ENCODE measurements at places on chromosomes 4 and X.

DNA sequence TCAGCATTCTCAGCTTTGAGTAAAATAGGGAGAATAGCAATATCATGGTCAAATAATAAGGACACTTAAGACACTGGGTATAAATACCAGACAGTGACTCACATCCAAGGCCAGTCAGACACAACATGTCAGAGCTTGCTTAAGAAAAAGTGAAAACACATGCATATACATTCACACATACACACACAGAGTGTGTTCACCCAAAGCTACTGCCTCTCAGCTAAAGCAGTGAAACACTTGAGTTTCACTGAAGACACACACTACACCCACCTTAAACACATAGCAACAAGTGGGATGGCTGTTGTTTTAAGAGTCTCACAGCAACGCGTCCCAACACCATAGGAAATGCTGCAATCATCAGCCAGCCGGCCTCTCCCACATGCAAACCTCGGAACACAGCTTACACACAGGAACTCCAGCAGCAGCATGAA is 14.4 kb downstream of the SHROOM4 start:
- DNase-seq: no peak

GRCh38 chr4:173505924-173506518 is 24.0 kb downstream of the HAND2 start:
- no peak for DNase-seq

GRCh38 chr4:185774845-185775680 is 36.9 kb downstream of the SORBS2 start:
- DNase-seq: no peak

- DNase-seq: no peak
Measured at GRCh38 chr4:111693758-111694157, 451.5 kb upstream of the FAM241A start.

- no peak for DNase-seq
Measured at GRCh38 chr4:138535316-138535715, 293.2 kb upstream of the SLC7A11 start.

- no peak for DNase-seq
Measured at GRCh38 chr4:173038192-173038896, 130.3 kb upstream of the GALNT7 start.

GRCh38 chrX:147803948-147804347 is 107.8 kb upstream of the FMR1 start:
- DNase-seq: no peak

GRCh38 chr4:82044141-82044993 is 329.4 kb downstream of the HNRNPD start:
- no peak for DNase-seq

- DNase-seq: no peak
Measured at GRCh38 chr4:124278477-124278876, 434.1 kb downstream of the ANKRD50 start.

DNA sequence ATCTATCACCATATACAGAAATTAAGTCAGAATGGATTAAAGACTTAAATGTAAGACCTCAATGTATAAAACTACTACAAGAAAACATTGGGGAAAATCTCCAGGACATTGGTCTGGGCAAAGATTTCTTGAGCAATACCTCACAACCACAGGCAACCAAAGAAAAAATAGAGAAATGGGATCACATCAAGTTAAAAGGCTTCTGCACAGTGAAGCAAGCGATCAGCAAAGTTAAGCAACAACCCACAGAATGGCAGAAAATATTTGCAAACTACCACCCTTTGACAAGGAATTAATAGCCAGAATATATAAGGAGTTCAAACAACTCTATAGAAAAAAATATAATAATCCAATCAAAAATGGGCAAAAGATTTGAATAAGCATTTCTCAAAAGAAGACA is 236.9 kb upstream of the EMCN start:
- DNase-seq: no peak

DNA sequence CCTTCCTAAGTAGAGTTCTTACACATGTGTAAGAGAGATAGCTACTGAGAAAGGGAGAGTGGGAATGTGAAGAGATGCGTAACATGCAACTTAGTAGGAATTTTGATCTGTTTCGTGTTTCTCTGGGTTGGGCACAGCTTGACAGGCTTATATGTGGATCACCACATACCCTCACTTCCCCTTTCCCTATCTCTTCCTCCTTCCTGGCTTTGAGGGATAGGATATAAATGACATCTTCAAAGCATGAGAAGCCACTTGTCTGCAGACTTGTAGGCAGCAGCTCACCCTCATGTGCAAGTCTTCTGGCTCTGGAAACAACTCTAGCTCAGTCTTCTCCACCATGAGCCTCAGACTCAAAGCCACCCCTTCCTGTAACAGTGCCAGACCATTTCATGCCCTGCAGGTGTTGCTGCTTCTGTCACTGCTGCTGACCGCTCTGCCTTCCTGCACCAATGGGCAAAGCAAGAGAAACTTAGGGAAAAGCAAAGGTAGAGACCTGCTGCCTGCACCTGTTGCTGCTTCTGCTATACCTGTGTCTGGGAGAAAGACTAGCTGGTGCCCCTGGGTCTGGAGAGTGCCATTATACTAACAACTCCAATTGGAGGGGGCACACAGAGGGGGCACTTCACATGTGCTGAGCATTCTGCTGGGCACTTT is 5.4 kb upstream of the PF4V1 start:
- DNase-seq: no peak

- no peak for DNase-seq
Measured at GRCh38 chr4:113919145-113919544, 60.3 kb downstream of the ARSJ start.

- DNase-seq: no peak
Measured at GRCh38 chr4:26204249-26204825, 116.5 kb upstream of the RBPJ start.

GRCh38 chr4:175419236-175419718 is 392.8 kb downstream of the GPM6A start:
- DNase-seq: no peak

DNA sequence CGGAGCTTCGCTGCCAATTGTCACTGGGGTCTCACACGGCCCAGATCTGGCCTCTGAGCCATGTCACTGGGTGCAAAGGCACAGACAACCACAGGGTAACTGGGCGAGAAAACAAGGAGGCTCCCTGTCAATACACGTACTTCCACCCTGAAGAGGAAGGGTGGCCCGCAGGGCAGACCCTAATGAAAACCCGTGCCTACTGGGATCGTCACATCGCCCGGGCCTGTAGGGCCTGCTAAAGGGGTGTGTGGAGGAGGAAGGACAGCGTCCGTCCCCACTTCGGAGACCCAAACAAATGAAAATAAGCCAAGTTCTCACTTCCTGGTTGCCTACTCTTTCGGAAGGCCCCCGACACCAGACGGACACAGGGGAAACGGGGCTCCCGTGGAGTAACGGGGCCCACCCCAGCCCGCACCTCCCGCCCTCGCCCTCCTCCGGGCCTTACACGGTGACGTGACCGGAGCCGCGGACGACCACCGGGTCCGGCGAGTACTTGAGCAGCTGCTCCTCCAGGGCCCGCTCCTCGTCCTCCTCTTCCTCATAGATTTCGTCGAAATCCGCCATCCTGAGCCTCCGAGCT is 578 bp downstream of the CHIC2 start:
- peak; percentile 57 for DNase-seq

DNA sequence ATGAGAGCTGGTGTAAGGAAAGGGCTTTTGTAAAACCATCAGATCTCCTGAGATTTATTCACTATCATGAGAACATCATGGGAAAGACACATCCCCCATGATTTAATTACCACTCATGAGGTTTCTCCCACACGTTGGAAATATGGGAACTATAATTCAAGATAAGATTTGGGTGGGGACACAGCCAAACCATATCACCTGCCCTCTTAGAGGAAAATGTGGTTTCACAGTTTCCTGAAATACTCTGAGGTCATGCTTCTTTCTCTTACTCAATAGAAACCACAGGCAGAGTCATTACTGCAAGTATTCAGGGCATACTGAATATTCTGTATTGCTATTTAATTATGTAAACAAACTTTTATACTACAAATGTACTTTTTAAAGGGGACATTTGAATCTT is 1453.3 kb downstream of the PCDH18 start:
- DNase-seq: no peak

DNA sequence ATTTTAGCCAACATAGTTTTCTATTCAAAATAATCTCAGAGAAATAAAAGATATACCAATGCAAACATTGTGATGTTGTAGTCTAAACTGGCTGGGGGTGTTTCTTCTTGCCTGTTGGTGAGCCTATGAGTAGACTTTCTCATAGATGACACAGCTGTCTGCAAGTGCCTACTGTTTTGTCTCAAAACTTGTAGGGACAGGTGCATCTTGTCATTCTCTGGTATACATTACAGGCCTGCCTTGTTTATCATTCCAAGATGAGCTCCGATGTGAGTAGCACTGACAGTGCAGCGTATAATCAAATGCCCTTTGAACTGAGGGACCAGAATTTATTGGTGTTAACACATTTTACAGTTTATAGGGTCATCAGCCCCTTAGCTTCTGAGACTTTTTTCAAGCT is 353.8 kb downstream of the PRDM5 start:
- no peak for DNase-seq

DNA sequence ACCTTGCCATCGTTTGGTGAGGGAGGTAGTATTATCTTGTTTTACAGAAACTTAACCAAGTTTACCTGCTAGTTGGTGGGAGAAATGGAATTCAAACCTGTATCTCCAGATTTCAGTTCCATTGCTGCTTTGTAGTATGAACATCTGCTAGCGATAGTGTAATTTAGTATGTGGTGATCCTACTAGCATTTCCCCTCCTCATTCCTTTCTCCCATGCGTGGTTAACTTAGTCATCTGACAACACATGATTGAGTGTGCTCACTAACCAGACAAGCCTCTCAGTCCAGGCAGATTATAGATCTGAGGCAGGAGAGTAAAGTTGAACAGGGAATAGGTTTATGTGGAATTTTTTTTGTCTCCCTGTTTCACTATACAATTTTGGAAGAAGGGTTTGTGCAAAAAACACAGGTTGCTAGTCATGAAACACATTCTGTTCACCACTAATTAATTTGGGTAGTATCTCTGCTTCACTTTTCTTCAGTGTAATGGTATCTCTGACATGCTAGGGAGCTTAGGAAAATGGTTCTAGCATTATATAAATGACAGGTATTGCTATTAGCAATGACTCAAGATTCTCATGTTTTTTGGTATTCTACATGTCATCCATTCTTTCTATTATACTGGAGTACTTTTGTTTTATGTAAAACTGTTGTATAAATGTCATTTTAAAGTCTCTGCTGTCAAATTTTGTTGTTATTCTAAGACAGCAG is 21.7 kb downstream of the RBPJ start:
- no peak for DNase-seq

GRCh38 chr4:41878991-41879491 is 56.2 kb upstream of the TMEM33 start:
- DNase-seq: no peak

DNA sequence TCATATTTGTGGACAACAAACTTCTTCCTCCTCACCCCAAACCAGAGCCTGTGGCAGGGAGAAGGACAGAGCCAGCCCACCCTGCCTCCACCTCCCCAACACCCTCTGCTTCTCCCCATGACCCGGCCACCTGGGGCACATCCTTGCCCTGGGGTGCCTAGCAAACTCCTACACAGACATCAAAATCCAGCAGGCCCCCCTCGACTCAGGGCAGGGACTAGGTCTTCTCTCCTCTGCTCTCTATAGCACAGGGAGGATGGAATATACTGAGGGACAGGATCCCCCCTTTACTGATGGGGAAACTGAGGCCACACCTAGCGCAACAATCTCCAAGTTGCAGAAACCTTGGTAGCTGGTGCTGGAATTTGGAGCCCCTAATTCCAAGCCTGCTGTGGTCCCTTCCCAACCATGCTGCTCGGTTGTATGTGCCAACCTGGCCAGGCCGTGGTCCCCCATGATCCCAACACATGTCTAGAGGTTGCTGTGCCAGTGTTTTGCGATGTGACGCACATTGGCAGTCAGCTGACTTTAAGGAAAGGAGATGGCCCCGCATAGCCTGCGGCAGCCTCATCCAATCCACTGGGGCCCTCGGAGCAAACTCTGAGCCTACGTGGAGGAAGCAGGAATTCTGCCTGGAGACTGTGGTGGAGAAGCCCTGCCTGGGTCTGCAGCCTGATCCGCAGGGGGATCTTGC is 53.9 kb upstream of the ADRA2C start:
- DNase-seq: no peak

DNA sequence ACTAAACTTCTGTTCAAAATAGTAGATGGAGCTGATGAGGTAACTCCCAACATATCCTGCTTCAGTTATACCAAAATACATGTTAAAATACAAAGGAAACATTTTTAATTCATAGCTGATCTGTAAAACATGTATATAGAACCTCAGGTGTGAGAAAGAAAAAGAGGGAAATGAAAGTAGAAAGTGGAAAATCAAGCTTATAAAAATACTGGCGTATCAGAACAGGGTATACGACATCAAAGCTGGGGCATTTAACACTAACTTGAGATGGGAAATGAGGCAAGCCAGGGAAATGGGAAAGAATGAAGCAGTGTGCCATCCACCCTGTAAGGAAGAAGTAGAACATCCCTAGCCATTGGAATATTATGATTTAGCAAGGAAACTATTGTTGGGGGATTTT is 767.5 kb downstream of the DMD start:
- DNase-seq: no peak

GRCh38 chrX:25198891-25199290 is 183.1 kb upstream of the ARX start:
- DNase-seq: no peak

DNA sequence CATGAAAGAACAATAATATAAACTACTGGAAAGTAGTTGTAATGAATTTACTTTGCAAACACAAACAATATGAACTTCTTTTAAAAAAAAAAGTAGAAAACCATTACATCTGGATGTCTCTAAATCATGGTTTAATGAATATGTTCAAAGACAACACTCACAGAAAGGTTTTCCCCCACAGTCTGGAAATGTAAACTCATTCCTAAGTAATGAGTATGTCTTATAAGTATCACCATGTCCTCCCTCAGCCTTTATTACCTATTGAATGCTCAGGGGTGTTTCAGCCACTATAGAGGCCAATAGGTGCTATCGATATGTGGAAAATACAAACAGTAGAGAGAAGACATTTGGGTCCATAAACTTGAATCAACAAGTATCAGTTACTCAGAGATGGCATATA is 186.7 kb downstream of the PALLD start:
- DNase-seq: no peak

- no peak for DNase-seq
Measured at GRCh38 chrX:568311-568710, 62.3 kb upstream of the SHOX start.

- DNase-seq: no peak
Measured at GRCh38 chrX:24506082-24506481, 41.0 kb downstream of the PDK3 start.

DNA sequence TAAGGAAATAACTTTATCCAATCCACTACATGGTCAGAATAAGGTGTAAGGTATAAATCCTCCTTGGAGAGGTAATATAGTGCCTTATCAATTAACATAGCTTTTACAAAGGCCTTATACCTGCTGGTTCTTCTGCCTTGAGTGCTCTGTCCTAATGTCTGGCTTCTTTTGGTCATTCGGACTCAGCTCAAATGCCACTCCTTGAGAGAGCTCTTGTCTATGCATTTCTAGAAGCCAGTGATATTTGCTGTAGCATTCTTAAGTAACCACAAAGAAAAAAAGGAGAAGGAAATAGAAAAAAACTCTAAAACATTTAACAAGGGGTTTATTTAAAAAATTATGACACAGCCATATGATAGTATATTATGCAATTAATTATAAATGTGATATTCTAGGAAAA is 444.8 kb upstream of the SLIT2 start:
- no peak for DNase-seq
